ENCODE measurements at places on chromosomes 4 and X. TPM values are rescaled to one million over a fixed set of nuclear protein-coding genes. Genes with fewer than 3 reads are reported as not detected.

DNA sequence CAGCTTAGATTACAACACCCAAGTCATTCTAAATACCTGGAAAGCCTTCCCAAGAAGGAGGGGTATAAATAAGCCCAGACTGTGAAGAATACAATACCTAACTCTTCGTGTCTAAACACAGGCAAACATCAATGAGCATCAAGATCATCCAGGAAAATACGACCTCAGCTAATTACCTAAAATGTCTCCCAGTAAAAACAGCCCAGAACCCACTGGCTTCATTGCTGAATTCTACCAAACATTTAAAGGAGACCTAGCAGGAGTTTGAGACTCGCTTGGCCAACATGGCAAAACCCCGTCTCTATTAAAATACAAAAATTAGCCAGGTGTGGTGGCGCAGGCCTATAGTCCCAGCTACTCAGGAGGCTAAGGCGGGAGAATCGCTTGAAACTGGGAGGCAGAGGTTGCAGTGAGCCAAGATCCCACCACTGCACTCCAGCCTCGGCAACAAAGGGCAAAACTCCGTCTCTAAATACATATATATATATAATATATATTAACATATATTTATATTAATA lies 19.1 kb upstream of the HSFX4 start:
- H3K4me1 ChIP-seq = no peaks in the 10 kb centered on the region
- H3K4me3 ChIP-seq = no peak overlapping the region
- no peaks in the 10 kb centered on the region for H3K27me3 ChIP-seq
- H3K36me3 ChIP-seq = no peaks in the 10 kb centered on the region
- no peak for DNase-seq

HMGB3 gene
- 8.9 TPM for total RNA-seq

DDIT4L gene
- total RNA-seq = 1.7 TPM

GRCh38 chr4:125268068-125268755 lies 46.5 kb upstream of the FAT4 start:
- H3K4me3 ChIP-seq = no peak overlapping the region
- H3K4me1 ChIP-seq = peaks cover 6% of the 10 kb centered on the region
- DNase-seq = no peak
- no peaks in the 10 kb centered on the region for H3K36me3 ChIP-seq
- H3K27me3 ChIP-seq = no peaks in the 10 kb centered on the region

- no peak for DNase-seq
- H3K27me3 ChIP-seq = no peaks in the 10 kb centered on the region
These were observed 121.9 kb downstream of the KIT start for GRCh38 chr4:54779476-54780148.

Data from esophagus squamous epithelium (tissue), 5 donors.